Stimulated activated CD8-positive, alpha-beta memory T cell treated with anti-CD3 and anti-CD28 coated beads, Interleukin-4, amount 100 ng/mL, for 4 hours (primary cell): ENCODE measurements at places on chromosomes 2 and 18.

DNA sequence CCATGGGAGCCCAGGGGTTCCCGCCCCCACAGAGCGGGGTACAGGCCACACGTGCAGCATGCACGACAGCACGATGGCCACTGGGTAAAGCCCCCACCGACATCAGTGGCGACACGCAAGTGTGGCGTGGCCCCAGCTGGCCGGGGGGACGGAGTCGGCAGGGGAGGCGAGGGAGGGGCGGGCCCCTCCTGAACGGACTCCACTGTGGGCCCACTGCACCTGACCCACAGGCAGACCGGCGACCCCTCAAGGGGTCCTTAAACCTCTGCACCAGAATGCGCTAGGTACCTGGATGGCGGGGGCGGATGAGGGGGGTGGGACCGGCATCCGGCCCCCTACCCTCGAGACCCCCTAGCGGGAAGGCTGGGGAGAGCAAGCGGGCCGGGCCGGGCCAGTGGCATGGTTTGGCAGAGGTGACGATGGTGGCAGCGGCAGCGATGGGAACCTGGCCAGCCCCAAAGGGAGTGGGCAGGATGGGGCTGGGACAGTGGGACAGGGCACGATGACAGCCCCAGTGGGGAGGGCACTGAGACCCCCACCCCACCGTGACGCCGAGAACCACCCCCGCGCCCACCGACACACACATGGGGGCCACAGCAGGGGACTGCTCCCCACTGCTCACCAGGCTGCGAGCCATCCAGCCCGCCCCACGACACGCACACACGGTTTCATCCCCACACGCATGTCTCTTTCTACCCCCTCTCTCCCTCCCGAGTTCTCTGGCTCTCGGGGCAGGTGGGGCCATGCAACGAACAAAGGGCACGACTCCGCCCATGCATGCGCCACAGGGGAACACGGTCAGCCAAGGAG, 91.9 kb upstream of the ANKRD30BL start:
- no peak for DNase-seq

GRCh38 chr2:131145040-131145439, 39.9 kb downstream of the PLEKHB2 start:
- DNase-seq, result no peak

GRCh38 chr18:24342347-24342746, 55.3 kb downstream of the OSBPL1A start:
- DNase-seq, result no peak

DNA sequence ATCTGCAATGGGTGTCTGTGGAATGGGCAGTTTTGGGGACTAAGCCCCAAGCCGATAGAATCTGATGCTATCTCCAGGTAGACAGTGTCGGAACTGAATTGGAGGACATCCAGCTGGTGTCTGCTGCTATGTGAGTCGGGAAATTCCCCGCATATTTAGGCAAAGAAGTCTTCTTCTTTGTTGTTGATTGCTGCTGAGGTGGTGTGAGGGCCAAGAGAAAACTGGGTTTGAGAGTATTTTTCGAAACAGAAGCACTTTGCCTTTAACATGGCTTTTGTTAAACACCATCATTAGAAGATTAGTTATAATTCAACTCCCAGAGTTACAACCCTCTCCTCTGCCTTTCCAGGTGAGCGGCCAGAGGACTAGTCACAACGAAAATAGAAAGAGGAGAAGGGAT, 49.4 kb upstream of the ACTR3 start:
- no peak for DNase-seq

GRCh38 chr2:47905386-47906156, 727 bp downstream of the FBXO11 start:
- DNase-seq, result peak; percentile 29

DNA sequence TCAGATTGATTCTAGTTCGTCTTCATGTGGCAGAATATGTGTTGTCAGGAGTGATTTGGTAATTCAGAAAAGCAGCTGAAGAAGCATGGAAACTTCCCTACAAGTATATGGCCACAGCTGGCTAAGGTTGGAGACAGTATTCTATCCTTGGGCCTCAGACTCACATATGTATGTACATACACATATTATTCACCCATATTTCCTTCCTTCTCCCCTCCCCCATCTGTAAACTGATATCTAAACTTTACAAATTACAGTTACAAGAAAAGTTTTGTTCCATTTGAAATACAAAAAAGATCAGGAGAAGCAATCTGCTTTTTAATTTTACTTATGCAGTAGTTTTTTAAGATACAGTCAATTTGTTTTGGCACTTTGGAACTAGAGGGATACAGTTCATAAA, 3.1 kb downstream of the SP3 start:
- DNase-seq, result no peak

GRCh38 chr2:237861875-237862527, 2.6 kb downstream of the RAMP1 start:
- no peak for DNase-seq

- DNase-seq, result no peak
Observed at GRCh38 chr2:184875911-184876310, 277.6 kb downstream of the ZNF804A start.

- DNase-seq, result no peak
Observed at GRCh38 chr18:35578936-35579335, 2.6 kb upstream of the GALNT1 start.

- DNase-seq, result no peak
Observed at GRCh38 chr2:85066006-85066740, 67.0 kb upstream of the TCF7L1 start.

GRCh38 chr2:8886876-8887275, 49.5 kb upstream of the KIDINS220 start:
- DNase-seq, result no peak

- DNase-seq, result no peak
Observed at GRCh38 chr2:39871291-39871761, 92.3 kb upstream of the THUMPD2 start.

DNA sequence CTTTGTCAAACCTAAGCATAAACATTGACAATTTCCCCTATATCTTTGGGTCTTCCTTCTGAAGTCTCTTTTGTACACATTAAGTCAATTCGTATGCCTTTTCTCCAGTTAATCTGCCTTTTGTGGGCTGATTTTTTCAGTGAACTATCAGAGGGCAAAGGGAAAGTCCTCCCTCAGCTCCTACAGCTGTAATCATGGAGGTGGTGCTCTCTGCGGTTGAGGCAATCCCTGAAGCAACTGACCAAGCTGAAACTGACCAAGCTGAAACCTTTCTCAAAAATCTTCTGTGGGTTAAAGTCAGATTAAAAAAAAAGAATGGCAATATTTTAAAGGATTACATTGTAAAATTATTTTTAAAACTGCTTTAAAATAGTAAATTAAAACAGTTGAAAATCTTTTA, 105.8 kb upstream of the DNAJC10 start:
- no peak for DNase-seq

DNA sequence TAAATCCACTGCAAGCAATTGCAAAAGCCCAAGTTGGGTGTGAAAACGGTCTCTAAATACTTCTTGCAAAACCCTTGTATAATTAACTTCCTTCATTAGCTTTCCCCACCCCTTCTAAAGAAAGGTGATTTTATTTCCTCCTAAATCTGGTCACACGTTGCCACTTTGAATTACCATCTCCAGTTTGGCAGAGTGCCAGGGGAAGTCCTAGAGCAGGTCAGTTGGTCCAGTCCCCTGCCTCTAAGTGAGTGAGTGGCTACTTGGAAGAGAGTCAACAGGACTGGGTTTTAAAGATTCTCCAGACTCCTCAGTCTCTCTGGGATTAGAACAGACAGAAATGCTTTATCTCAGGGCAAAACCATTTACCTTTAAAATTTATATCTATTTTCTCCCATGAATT, 18.7 kb upstream of the LYPD6B start:
- DNase-seq, result no peak

- DNase-seq, result no peak
Observed at GRCh38 chr18:13380691-13381070, 162.1 kb downstream of the LDLRAD4 start.

DNA sequence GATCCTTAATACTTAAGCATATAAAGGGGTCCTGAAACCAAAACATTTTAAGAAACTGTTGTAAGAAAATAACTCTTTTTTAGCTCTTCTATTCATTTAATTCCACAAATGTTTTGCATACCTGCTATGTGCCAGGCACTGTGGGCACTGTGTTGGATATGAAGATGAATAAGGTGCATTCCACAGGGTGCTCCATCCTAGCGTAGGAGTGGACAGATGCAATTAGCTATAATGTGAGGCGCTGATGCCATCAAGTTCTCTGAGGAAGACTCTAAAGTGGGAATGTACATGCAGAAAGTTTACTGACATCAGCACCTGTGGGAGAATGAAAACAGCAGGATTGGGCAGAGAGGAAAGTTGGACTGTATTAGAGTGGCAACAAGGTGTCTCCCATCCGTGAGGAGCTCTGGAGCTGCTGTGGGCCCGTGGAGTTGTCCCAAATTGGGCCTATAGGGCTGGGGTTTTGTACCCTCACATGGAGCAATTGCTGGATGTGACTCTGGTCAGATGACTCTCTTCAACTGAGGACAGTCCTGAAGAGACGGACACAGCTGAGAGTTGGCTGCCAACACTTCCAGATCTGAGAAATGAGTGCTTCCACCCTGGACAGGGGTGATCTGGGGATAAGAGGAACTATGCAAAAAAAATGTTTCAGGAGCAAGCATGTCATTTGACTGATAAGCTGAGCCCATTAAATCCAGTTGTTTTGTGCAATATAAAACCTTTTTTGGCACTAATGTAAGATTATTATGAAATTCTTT, 22.3 kb downstream of the CD8A start:
- no peak for DNase-seq

DNA sequence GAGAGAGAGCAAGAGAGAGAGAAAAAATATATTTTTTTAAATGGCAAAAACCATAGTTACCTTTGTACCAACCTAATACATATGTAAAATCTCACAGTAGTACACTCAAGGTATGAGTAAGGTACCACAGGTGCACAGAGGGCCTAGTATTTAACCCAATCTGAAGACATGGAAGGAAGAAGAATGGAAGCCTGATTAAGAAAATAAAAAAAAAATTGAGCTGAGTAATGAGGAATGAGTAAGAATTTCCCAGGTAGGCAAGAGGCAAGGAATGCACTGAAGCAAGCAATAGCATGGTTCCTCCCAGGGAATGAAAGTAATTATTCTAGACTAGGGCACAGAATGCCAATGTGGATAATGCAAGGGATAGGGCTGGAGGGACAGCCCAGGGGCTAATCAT, 294.2 kb downstream of the FIGN start:
- no peak for DNase-seq

DNA sequence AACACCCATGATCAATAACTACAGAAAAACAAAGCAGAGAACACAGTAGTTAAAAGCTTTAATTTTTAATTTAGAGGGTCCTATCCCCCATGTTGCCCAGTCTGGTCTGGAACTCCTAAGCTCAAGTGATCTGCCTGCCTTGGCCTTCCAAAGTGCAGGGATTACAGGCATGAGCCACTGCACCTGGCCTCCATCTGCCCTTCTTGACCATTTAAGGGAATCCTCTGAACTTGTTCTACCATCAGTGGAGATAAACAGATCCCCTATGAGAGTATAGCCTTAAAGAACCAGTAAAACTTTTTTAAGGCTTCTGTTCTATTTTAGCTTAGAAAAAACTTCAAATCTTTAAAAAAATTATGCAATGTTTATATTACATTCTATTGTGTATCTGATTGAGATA, 13.5 kb upstream of the ATP5MC3 start:
- no peak for DNase-seq

DNA sequence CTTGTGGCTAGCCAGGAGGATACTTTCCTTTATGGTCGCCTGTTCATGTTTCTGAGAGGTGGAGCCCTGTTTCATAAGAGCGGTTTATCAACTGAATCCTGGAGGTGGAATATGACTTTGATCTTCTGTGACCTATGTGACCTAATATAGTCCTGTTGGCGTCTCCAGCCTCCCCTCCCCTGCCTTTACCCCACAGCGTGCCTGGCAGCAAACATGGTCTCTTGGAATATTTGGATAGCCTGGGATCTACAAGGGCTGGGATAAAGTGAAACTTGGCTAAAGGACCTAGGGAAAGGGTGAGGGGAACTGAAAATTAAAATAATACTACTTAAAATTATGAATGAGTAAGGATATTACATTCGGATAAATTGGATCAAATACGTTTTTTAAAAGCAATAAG, 246.0 kb downstream of the BABAM2 start:
- no peak for DNase-seq

DNA sequence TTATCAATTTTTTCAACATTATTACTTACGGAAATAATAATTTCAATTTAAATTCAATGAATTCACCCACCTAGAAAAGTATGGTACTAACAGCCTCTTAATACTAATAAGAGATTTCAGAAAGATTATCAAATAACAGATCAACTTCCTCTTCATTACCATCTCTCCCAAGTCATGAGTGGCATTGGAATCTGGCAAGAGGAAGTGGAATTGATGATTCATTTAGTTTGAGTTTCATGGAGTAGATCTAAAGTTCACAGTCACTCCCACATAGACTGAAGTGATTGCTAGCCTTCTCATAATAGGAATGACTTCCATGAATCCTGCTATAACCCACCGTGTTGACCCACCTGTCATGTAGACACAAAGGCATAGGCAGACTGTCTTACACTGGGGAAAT, 77.7 kb upstream of the WDR75 start:
- DNase-seq, result no peak

- no peak for DNase-seq
Observed at GRCh38 chr18:35076135-35076924, 35.1 kb downstream of the MAPRE2 start.

GRCh38 chr2:149422337-149422990, 92.1 kb downstream of the LYPD6 start:
- DNase-seq, result no peak

- no peak for DNase-seq
Observed at GRCh38 chr2:150878356-150878755, 383.3 kb downstream of the RBM43 start.

GRCh38 chr2:9336576-9337314, 86.6 kb downstream of the ITGB1BP1 start:
- DNase-seq, result no peak

DNA sequence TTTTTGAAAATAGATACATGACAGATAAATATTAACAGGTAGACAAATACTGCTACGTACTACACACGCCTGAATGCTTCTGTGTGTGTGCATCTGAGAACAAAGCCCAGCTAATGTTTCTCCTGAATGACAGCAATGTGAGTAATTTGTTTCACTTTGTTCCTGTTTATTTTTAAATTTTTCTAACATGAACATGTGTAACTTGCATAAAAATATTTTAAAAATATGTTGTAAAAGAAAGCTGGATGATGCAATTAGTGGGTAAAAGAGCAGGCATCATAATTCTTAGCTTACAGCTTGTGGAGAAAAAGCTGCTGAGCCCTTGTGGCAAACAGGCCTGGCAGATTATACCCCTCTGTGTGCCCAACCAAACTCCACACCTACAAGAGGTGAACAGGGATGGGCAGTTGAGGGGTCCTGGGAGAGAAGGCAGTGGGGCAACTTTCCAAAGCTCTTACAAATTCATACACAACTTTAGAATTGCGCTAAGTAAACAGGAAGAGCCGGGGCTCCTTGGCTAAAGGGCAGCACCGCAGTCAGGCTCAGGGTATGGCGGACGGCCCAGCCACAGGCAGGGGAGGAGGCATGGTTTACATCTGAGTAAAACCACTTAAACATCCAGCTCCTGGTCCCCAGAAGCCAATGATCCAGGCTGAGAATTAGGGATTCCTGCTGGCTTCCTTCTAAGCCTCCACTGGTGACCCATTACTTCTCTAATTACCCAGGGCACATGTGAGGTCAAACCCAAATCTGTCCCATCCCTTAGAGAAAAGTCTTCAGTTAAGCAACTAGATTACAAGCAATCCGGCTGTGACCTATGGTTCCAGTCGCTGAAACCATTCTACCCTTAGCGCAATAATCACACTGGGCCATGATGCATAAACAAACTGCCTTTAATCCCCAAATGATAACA, 14.0 kb downstream of the PXDN start:
- DNase-seq, result no peak
